ENCODE measurements at places on chromosomes 13 and 19.

- DNase-seq, result no peak
Observed at GRCh38 chr19:4908360-4908759, 941 bp upstream of the UHRF1 start.

- peak; percentile 9 for DNase-seq
Observed at GRCh38 chr13:111033172-111034130, 81.7 kb upstream of the ARHGEF7 start.

DNA sequence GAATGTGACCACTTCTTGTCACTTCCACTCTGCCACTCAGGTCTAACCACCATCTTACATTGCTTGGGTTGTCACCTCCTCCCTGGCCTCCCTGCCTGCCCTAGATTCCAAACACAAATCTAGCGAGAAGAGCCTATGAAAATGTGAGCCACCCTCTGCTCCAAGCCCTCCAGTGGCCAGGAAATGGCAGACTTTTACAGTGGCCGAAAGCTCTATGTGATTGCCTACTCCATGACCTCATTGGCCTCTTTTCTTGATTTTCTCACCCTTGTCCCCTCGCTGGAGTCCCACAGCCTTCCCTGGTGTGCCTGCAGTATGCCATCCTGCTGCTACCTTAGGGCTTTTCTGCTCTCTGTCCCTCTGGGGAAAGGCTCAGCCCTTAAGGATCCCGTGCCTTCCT is 84.2 kb downstream of the LRCH1 start:
- no peak for DNase-seq

DNA sequence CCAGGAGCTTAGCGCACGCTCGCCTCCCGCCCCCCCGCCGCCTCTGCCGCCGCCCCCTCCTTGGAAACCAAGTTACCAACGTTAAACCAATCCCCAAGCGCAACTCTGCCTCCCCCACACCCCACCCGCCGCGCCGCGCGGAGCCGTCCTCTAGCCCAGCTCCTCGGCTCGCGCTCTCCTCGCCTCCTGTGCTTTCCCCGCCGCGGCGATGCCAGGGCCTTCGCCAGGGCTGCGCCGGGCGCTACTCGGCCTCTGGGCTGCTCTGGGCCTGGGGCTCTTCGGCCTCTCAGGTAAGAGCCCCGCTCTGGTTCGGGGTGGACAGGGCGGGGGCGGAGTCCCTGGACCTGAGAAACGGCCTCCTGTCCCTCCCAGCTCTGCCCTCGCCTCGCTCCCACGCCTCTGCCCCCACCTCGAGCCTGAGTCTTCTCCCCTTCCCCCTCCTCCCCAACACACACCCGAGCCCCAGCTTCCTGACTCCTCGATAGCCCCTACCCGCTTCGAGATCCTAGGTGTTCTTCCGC is at the start of gene ICAM5:
Gene ICAM5 (plus strand): TSS at position 117 of the 521 bp plus-strand sequence. CDS start 92 bp downstream, at position 209.
- DNase-seq, result no peak

DNA sequence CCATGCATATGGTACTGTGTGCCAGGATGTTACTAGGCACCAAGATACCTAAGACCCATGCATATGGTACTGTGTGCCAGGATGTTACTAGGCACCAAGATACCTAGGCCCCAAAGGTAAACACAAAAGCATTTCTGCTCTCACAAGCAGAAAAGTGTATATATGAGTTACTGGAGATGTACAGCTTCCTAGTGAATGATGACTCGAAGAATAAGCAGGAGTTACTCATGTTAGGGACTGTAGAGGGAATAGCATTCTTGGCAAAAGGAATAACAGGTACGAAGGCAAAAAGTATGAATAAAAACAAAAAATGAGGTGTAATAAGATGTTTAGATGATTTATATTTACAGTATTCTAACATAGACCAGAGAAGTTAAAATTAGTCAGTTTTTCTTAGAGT is 383.7 kb downstream of the DIAPH3 start:
- DNase-seq, result peak; percentile 49

- DNase-seq, result no peak
Observed at GRCh38 chr19:1968279-1969175, 27.6 kb downstream of the CSNK1G2 start.

GRCh38 chr13:113953561-113953960 is 20.3 kb downstream of the C13orf46 start:
- no peak for DNase-seq

DNA sequence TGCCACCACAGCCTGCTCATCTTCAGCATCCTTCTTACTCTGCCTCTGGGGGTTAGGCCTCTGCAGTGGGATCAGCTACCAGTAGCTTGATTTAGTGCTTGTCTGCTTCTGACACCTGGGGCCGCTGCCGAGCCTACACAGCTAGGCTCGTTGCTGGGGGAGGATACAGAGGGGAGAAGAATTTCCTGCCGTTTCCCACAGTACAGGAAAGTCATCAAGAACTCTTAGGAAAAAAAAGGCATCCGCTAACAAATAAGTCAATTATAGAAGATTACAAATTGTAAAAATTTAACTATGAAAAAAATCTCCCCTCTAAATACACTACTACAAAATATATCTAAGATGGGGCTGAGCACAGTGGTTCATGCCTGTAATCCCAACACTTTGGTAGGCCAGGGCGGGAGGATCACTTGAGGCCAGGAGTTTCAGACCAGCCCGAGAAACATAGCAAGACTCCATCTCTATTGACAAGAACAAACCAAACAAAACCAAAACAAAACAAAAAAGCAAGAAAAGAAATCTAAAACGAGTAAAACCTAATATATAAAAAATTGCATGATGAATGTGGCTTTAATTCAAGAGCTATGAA is 26.7 kb downstream of the LATS2 start:
- no peak for DNase-seq

- DNase-seq, result peak; percentile 31
Observed at GRCh38 chr13:40549500-40550094, 116.8 kb downstream of the FOXO1 start.

DNA sequence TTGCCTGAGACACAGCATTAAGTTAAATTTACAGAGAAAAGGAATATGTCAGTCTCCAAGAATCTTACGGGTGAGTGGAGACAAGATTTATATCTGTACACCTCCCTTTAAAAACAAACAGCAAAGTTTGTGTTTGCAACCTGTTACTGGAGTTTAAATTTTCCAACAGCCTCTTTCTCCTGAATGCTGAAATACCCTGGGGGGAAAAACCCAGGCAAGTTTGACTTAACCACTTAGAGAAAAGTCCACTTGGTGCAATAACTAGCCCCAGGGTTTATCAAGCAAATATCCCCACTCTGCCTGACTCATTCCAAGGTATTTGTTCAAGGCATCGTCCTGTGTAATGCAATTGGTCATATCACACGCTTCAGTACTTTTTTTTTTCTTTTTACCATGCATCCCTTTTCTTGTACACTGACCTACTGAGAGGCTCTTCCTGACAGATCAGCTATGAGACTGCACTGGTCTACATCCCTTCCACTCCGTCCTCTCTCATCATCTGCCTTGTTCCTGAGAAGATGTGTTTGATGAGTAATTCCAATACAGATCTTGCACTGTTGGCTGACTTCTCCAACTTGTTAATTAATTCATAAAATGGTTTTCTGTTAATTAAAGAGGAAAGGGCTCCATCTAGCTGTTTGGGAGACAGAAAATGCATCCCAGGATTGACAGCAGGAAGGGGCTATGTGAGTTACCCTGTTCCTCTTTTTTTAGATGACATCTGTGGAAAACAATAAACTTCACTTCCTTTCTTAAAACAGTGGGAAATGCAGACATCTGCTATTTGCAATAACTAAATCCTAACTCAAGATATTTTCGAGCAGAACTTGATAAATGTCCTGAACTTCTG is 212.5 kb upstream of the IRS2 start:
- DNase-seq, result peak; percentile 84

GRCh38 chr13:28582892-28583240 is 76.1 kb upstream of the POMP start:
- no peak for DNase-seq

- DNase-seq, result no peak
Observed at GRCh38 chr13:108680011-108680410, 50.6 kb downstream of the MYO16 start.

DNA sequence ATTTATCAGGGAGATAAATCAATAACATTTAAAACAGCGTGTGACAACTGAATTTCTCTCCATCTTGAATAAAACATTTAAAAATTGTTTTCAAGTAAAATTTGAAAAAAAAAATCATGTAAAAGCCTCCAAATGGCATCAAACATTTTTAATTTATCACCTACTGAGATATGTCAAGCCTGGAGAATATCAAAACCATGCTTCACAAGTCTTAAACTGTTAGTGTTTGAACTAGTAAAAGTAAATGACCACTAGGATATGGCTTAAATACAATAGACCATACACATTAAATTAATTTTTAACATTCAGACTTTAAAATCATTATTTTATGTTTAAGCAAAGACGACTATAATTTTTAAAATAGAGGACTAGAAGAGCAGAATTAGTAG is 281.9 kb downstream of the DCLK1 start:
- no peak for DNase-seq

- no peak for DNase-seq
Observed at GRCh38 chr13:41012536-41012935, 6.6 kb downstream of the ELF1 start.

- DNase-seq, result no peak
Observed at GRCh38 chr13:26480246-26480855, 77.1 kb upstream of the WASF3 start.

DNA sequence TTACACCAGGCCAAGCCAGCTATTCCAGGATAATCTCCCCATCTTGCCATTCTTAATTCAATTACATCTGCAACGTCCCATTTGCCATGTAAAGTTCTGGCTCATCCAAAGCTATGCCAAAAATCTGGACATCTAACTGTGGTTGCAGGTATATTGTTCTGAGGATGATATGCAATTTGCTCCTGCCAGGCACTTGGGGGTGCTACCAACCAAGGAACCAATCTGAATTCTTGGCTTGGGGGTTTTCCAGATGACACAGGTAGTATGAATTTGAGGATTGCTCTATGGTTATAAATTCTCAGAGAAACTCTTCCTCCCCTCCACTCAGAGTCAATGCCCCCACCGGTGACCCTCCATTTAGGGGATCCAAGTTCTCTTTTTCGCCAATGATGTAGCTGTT is 33.0 kb downstream of the CRYL1 start:
- DNase-seq, result peak; percentile 28

DNA sequence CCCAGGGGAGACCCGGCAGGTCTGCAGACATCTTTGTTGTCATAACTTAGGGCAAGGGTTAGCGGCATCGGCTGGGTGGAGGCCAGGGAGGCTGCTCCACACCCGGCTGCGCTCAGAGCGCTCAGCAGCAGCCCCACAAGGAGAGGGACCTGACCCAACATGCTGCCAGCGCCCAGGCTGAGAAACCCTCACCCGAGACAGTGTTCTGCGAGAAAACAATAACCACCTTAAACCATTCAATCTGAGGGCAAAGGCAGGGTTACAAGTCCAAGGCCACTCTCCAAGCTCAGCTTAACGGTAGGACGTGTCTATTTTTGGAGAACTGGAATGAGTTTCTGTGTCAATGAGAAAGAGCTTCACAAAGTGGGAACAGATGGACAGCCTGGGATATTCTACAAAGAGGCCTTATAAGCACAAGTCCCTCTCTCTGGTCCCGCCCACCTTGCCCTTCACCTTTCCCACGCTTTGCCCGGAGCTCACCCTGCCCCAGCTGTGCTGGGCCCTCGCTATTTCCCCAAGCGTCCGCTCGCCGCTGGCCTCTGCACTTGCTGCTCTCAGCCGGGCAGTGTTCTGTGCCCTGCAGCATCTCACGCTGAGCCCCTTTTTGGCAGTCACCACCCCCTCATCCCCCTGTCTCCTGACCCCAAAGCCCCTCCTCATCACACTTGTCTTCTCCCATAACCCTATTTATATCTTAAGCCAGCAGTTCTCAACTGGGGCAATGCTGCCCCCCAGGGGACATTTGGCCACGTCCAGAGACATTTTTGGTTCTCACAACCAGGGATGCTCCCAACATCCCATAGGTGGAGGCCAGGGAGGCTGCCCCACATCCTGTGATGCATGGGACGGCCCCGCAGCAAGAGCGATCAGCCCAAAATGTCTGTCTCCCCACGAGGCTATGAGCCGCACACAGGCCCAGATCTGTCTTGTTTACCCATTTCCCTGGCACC is 17.6 kb downstream of the PPP1R12C start:
- DNase-seq, result no peak

- peak; percentile 77 for DNase-seq
Observed at GRCh38 chr13:32734511-32734910, 148.3 kb downstream of the PDS5B start.

- no peak for DNase-seq
Observed at GRCh38 chr19:56832352-56832928, 8.1 kb downstream of the PEG3 start.
